ENCODE measurements at places on chromosomes 11 and 22. TPM values are rescaled to one million over a fixed set of nuclear protein-coding genes. Genes with fewer than 3 reads are reported as not detected.

The CABP7 gene
- 0.06 TPM for total RNA-seq

The LRRN4CL gene
- total RNA-seq: 0.21 TPM

- no peak for DNase-seq
Measured at GRCh38 chr11:72321381-72321996, 77.5 kb upstream of the PHOX2A start.

DNA sequence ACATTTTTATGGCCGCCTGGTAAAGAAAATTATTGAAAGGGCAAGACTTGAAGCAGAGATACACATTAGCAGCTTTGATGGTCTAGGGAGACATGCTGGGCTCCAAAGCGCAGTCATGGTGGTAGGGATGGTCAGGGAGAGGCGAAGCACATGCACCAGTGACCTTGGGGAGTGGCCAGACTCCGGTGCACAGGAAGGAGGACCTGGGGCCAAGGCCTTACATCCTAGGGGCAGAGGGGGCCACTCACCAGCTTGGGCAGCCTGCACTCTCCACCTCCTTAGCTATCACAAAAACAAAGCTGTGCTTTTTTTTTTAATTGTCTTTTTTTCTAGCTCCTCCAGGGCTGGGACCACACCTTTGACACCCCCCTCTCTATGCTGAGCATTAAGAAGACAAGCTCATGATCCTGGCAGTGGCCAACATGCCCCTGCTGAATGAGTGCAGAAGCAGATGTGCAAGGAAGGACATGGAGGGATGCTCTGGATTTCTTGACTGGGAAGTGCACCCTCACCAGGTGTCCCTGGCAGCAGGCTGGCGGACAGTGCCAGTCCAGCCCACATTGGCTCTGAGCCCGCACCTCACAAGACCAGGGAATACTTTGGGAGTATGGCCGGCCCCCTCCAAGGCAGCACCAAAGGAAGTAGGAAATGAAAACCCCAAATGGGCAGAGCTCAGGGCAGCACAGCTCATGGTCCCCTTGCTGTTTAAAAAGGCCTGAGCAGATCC, 619.9 kb downstream of the TBC1D22A start:
- no peak for DNase-seq

- no peak for DNase-seq
Measured at GRCh38 chr11:2566223-2567025, 121.6 kb downstream of the KCNQ1 start.

DNA sequence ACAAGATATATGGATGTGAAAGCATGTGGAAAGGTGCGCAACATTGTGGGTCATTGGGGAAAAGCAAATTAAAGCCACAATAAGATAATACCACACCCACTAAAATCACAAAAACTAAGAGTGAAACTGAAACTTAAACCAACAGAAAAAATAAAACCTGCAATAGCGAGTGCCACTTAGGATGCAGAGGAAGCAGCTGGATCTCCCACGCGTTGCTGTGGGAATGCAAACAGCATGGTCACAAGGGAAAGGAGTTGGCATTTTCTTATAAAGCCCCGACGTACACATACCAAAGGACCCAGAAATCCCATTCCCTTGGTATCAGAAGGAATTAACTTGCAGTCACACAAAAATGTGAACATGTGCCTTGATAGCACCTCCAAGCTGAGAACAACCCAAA, 712.0 kb downstream of the TBC1D22A start:
- no peak for DNase-seq

- no peak for DNase-seq
Measured at GRCh38 chr11:123674297-123674696, 19.9 kb upstream of the SCN3B start.

- no peak for DNase-seq
Measured at GRCh38 chr11:33296695-33297094, 39.5 kb downstream of the HIPK3 start.

- DNase-seq: no peak
Measured at GRCh38 chr11:116544721-116545120, 228.1 kb downstream of the BUD13 start.

The POTEH gene
- total RNA-seq: not detected

GRCh38 chr11:114081641-114082414, 22.3 kb downstream of the ZBTB16 start:
- no peak for DNase-seq

DNA sequence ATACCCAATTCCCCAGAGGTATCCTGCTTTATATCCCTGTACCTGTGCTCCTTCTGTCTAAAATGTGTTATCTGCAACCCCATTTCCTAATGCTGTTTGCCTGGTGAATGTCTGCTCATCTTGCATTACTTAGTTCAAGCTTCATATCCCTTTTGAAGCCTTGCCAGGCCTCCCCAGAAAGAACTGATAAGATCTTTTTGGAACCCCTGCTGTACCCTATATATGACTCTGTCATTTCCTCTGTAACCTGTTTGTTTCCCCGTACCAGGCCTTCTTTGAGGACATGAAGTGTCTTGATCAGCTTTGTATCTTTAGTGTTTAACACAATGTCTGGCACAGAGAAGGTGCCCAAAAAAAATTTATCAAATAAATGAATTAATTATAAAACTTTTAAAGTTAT, 77.6 kb downstream of the LIF start:
- no peak for DNase-seq

The IL10RA gene
- total RNA-seq: 41.2 TPM

DNA sequence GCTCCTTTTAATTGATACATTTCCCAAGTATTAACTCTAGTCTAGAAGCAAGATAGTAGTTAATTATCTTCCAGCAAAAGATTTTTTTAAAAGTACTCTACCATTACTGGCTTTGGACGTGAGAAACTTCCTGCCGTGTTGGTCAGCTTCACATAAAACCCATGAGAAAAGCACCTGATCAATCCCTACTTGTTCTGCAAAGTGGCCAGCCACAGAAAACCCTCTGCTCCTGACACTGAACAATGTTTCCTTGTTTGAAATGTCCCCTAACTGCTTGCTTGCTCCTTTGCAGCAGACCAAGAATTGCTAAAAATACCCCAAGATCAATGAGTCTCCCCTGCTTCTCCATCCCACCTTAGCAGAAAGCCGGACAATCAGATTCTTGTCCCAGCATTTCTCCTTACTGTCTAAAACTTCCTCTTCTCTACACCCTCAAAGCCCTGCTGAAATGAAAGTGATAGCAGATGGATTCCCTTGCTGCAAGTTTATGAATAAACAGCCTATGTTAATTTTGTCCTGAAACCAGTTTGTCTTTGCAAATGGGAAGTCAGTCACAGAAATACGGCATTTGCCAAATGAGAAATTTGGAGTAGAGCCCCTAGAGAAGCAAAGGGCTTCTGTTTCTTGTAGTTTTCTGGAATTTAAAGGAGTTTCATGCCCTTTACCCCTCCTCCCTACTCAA, 207.1 kb upstream of the ARHGAP20 start:
- DNase-seq: no peak

DNA sequence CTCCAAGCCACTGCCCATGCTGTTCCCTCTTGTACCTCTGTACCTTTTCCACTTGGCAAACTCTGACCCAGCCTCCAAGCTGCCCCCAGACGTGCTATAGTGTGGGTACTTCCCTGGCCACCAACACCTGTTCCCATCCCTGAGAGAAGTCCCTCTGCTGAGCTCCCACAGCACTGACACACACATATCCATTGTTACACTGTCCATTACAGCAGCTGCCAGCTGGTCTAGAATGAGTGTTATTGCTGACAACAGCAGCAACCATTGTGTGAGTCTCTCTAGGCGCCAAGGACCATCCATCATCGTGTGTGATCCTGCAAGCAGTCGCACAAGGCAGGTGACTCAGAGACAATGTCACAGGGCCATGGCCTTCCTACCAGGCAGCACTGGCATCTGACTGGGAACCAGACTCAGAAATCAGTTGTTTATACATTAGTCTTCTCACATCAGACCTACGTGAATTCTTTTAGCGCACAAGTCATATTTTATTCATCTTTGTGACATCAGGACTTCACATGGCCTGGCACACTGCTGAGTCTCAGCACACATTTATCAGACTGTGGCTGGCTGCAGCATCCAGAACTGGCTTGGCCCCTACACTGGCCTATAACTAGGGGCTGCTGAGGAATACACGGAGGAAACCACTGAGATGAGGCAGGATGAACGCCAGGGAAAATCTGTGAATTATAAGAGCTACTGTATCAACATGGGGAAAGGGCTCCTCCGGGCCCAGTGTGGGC, 56.4 kb downstream of the SGSM3 start:
- DNase-seq: no peak

The B3GAT1 gene
- 0.04 TPM for total RNA-seq

The APOBEC3C gene
- total RNA-seq: 61.6 TPM

The FGF3 gene
- not detected for total RNA-seq

The ACRV1 gene
- total RNA-seq: not detected

GRCh38 chr11:33068611-33069340, 29.4 kb downstream of the TCP11L1 start:
- no peak for DNase-seq

The ESAM gene
- 1.1 TPM for total RNA-seq

- no peak for DNase-seq
Measured at GRCh38 chr11:1771273-1771672, 7.5 kb upstream of the CTSD start.

DNA sequence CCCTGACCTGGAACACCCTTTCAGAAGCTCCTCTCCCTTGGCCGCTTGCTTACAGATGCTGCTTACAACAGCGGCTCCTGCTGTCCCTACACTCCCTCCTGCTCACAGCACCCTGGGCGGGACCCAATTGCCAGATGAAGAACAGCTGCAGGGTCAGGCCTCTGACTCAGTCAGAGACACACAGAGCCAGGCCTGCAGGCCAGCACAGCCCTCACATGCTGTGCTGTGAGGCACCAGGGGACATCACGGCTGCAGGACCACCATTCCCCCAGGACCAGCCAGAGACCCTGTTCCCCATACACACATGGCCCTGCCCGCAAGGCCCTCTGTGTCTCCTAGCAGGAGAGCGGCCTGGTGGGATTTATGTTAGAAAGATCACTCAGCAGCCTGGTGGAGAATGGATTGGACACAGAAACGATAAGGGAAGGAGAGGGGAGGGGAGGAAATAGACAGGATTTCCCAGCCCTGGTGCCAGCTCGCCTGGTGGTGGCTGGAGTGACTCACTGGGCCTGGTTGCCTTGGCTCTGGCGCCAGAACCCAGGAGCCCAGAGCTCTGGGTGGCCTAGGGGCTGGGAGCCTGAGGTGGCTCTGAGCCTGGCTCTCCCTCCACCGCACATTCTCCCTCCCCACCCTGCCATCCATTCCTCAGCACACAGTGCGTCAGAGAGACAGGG, 6.7 kb downstream of the CAPN5 start:
- no peak for DNase-seq

- no peak for DNase-seq
Measured at GRCh38 chr22:44665115-44665514, 36.9 kb upstream of the PRR5 start.

The GGTLC2 gene
- total RNA-seq: not detected

DNA sequence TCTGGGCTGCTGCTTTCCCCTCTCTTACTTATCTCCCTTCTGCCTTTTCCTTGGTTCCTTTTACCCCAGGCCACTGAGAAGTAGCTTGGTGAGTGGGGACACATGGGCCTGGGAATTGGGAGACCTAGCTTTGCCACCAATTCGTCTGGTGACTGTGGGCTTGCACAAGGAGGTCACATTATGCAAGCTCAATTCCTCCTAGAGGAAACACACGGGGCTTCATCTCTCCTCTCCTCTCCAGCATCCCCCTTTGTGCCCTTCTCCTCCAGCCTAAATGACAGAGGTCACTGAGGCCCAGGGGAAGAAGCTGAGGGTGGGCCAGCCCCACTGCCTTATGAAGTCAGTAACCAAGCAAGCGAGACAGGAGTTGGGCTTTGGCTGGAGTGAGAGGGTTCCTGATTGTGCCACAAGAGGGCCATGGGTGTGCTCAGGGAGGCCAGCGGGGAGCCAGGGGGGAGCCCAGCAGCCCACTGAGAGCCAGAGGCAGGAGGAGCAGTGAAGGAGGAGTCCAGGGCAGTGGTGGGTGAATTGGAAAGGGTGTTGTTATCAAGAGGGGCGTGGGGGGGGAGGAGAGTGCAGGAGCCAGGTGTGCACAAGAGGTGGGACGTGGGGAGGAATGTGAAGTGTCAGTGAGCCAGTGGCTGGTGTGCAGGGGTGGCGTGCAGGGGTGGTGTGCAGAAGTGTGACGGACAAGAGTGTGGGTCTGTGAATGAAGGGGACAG, 2.0 kb downstream of the CLCF1 start:
- no peak for DNase-seq

Measured in activated naive CD8-positive, alpha-beta T cell treated with anti-CD3 and anti-CD28 coated beads for 36 hours (primary cell).